ENCODE measurements at places on chromosomes 12 and 14.

- DNase-seq, result no peak
These were observed 565 bp downstream of the NT5DC3 start for GRCh38 chr12:103840462-103840875.

- DNase-seq, result no peak
These were observed 27.1 kb upstream of the TCL1A start for GRCh38 chr14:95741038-95741490.

GRCh38 chr14:22885975-22886374 lies 3.0 kb downstream of the REM2 start:
- no peak for DNase-seq

- peak; percentile 93 for DNase-seq
These were observed 18.8 kb downstream of the SOCS2 start for GRCh38 chr12:93591137-93591868.

- no peak for DNase-seq
These were observed 49.1 kb downstream of the B4GALNT3 start for GRCh38 chr12:508795-509194.
